ENCODE measurements at places on chromosomes 12 and 14.

DNA sequence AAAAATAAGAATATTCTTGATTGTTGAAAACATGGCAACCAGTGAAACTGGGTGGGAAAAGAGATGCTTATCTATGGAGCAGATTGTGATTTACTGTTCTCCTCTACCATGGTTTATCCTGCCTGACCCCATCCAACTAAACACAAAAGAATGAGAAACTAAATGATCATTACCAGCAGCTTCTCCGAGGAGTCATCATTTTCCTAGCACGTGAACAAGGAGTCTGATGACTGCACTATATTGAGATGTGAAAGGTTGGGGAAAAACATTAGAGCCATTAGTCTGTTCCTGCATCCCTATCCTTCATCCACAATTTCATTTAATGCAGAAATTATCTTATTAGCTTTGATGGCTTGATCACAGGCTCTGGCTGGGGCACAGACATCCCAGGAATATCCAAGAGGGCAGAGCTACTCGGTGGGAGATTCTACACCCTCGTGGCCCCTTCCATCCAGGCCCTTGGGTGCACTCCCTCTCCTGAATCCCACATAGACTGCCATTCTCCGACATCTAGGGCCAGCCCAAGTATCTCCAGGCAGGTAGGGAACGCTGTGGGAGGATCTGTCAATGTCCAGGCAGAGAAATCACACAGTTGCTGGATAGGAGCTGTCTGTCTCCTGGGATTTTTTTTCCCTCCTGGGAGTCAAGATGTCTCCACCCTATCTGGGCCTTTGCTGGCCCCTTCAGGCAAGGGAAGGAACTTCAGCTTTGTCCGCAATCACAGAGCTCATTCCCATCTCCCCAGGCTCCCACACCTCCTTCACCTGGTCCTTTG, 43.3 kb upstream of the DHRS4 start:
- H3K4me1 ChIP-seq, result no peaks in the 10 kb centered on the region
- no peak for DNase-seq
- H3K27ac ChIP-seq, result no peak overlapping the region
- H3K27me3 ChIP-seq, result no peaks in the 10 kb centered on the region
- no peak overlapping the region for H3K4me3 ChIP-seq

DNA sequence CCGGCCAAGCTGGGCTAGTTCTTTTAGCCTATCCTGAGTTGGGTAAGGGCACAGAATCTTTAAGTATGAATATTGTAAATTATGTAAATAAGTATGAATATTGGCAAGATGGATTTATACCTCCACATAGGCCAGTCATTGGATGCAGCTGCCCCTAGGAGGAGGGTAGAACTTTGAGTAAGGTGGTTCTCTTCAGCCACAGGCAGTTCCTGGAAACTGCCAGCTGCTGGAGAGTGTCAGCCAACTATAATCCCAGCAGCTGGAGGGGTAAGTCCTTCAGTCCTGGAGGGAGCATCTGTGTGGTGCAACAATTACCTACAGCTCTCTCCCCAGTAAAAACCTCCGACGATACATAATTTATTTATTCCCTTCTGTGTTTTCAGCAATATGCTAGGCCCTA, 65.8 kb upstream of the TMPO start:
- H3K27ac ChIP-seq, result no peak overlapping the region
- no peaks in the 10 kb centered on the region for H3K4me1 ChIP-seq
- H3K27me3 ChIP-seq, result no peaks in the 10 kb centered on the region
- no peak overlapping the region for H3K4me3 ChIP-seq

DNA sequence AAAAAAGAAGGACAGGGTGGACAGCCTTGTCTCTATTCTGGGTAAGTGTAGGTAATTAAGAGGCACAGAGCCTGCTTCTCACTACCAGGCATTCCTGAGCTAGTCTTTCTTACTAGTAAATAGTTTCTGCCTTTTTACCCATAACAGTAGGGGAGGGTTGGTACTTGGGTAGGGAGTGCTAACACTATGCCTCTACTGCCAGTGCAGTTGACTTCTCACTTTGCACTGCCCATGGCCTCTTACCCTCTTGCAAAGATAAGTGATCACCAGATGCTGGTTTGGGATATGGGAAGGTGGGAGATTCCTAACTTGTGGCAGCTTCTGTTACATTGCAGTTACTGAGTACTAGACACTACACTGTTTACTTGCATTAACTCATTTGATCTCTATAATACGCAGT, 11.6 kb downstream of the AHSA1 start:
- no peak overlapping the region for H3K4me3 ChIP-seq
- peaks cover 46% of the 10 kb centered on the region for H3K36me3 ChIP-seq
- DNase-seq, result no peak
- no peak overlapping the region for H3K27ac ChIP-seq
- H3K4me1 ChIP-seq, result no peaks in the 10 kb centered on the region

- H3K4me1 ChIP-seq, result no peaks in the 10 kb centered on the region
- no peak for DNase-seq
- no peaks in the 10 kb centered on the region for H3K27me3 ChIP-seq
- no peaks in the 10 kb centered on the region for H3K36me3 ChIP-seq
Observed at GRCh38 chr14:79111987-79112501, 941.9 kb downstream of the NRXN3 start.

- no peak overlapping the region for H3K27ac ChIP-seq
- no peak overlapping the region for H3K4me3 ChIP-seq
- H3K27me3 ChIP-seq, result no peaks in the 10 kb centered on the region
Observed at GRCh38 chr14:48723841-48724495, 862.2 kb downstream of the RPS29 start.

DNA sequence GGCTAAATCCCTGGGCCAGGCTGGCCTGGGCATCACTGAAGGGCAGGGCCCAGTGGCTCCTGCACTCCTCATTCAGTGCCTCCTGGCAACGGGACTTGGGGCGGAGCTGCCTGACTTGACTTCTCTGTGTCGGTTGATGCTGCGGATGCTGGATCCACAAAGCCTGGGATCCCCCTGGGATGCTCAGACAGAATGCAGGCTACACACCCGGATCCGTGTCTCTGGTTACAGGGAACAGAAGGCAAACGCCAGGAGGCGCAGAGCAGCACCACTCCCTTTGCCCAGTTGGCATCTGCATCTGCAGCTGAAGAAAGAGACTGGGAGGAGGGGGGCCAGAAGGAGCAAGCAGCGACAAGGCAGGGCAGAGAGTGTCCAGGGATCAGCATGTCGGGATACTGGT, 154.5 kb upstream of the FKBP4 start:
- H3K27ac ChIP-seq, result no peak overlapping the region
- H3K4me3 ChIP-seq, result no peak overlapping the region
- H3K4me1 ChIP-seq, result peaks cover 11% of the 10 kb centered on the region
- H3K36me3 ChIP-seq, result no peaks in the 10 kb centered on the region
- DNase-seq, result no peak
- peaks cover 14% of the 10 kb centered on the region for H3K27me3 ChIP-seq

DNA sequence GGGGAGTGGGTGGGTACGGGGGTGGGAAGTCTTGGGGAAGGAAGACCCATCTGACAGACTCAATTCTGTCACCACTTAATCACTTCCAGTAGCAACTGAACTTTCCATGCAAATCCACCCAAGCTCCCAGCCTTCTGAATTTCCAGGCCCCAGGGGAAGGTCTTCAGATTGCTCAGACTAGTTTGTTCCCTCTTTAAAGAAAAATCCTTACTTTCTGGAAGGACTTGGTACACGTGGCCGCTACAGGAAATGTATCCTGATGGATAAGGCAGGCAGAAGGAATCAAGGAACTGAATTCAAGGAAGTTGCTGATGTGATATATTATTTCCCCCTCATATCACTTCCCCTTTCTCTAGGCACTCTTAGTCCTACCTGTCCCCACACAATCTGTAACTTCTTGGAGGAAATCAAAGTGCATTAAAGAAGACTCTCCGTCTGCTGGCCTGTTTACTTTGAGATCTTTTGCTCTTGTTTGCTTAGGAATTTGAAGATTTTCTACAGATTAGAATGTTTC, 6.4 kb downstream of the NFKBIA start:
- DNase-seq, result no peak
- H3K36me3 ChIP-seq, result peaks cover 29% of the 10 kb centered on the region
- no peak overlapping the region for H3K4me3 ChIP-seq
- peaks cover 27% of the 10 kb centered on the region for H3K4me1 ChIP-seq
- no peaks in the 10 kb centered on the region for H3K27me3 ChIP-seq

DNA sequence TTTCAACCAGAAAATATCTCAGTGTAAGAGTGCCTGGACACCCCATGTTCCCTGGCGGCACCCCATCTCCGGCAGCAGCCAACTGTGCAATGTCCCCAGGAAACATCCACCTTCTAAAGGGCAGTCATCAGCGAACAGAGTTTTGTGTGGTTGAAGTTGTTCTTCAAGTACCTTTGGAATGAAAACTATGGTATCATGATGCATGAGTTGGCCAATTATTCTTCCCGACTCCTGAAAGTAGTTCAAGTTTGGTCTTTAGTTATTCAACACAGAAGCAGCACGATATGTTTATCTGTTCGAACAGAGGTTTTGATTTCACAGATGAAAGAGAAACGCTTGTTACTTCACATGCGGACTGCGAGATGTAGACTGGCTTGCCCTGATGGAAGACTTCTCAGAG, 21.1 kb upstream of the TTC7B start:
- H3K36me3 ChIP-seq, result no peaks in the 10 kb centered on the region
- H3K27me3 ChIP-seq, result no peaks in the 10 kb centered on the region
- no peak overlapping the region for H3K4me3 ChIP-seq
- DNase-seq, result no peak

DNA sequence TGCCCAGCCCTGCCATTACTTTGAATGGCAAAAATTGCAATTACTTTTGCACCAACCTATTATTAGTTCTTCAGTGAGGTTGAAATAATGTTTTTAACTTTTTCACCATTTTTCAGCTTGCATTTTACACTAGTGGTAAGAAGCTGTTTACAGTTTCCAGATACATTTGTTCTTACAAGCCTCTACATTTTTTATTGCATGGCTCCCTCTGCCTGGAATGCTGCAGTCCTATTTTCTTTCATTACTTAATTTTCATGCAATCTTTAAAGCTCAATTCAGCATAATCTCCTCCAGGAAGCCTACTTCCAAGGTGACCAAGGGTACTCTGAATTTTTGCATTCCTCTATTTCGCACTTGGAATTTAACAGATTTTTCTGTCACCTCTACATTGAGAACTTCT, 33.4 kb downstream of the CCER1 start:
- H3K36me3 ChIP-seq, result no peaks in the 10 kb centered on the region
- no peak for DNase-seq
- no peaks in the 10 kb centered on the region for H3K4me1 ChIP-seq
- no peak overlapping the region for H3K4me3 ChIP-seq

DNA sequence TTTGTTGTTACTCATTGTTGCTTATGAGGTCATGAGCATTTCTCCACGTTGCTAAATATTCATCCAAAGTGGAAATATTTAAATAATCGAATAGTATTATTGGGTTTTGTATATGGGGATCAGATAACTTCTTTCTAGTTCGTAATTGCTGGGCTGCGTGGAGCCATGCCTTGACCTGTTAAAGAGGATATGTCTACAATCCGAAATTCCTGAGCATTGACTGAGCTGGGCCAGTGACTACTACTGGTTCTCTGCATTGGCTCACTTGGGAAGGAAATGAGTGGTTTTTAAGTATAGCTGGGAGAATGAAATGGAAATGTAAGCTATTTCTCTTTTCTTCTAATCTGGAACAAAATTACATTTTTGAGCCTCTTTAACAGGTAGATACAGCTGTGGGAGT, 163.2 kb downstream of the RPL10L start:
- no peak for DNase-seq
- no peaks in the 10 kb centered on the region for H3K4me1 ChIP-seq
- no peaks in the 10 kb centered on the region for H3K27me3 ChIP-seq

DNA sequence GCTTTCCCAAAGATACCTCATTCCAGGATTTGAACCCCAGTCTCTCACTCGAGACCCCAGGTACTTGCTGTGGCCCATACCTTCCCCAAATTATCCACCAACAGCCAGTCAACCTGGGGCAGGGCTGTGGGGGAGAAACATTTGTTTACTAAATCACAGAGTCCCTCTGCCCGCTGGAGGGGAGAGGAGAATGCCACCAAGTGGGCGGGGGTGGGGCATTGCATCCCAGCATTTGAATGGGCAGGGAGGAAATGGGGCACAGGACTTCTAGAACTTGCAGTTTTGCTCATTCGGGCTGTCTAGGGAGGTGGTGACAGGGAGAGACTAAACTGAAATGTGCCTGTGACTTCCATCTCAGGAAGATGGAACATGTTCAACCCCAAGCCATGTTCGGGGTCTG, 10.9 kb upstream of the SERPINA9 start:
- DNase-seq, result no peak
- no peak overlapping the region for H3K27ac ChIP-seq
- H3K4me1 ChIP-seq, result peaks cover 8% of the 10 kb centered on the region
- no peaks in the 10 kb centered on the region for H3K27me3 ChIP-seq

DNA sequence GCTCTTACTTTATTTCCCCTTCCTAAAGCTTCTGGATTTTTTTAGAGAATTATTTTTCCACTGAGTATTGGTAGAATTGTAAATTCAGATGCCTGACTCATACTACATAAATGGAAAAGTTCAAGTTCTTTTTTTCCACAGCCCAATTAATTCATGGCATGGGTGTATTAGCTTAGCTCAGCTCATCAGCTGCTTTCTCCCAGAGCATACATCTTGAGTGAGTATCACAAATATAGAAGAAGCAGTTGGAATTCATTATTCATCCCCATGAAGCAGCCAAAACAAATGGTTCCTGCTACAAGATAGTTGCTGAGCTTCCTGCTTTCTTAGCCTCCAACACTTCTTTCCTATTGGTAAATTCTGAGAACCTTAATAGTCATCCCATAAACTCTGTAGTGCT, 105.1 kb downstream of the C12orf50 start:
- no peaks in the 10 kb centered on the region for H3K36me3 ChIP-seq
- H3K4me1 ChIP-seq, result no peaks in the 10 kb centered on the region
- no peaks in the 10 kb centered on the region for H3K27me3 ChIP-seq
- H3K4me3 ChIP-seq, result no peak overlapping the region

- H3K4me1 ChIP-seq, result no peaks in the 10 kb centered on the region
- DNase-seq, result no peak
- H3K27me3 ChIP-seq, result no peaks in the 10 kb centered on the region
- no peaks in the 10 kb centered on the region for H3K36me3 ChIP-seq
Observed at GRCh38 chr12:13562915-13563742, 366.6 kb downstream of the EMP1 start.

All from effector memory CD4-positive, alpha-beta T cell (primary cell).